ENCODE measurements at places on chromosomes 12 and 14. TPM values are rescaled to one million over a fixed set of nuclear protein-coding genes. Genes with fewer than 3 reads are reported as not detected.

GYS2 gene
- total RNA-seq: not detected

CEBPE gene
- total RNA-seq: not detected

KRT6C gene
- not detected for total RNA-seq

AKAP3 gene
- 0.44 TPM for total RNA-seq

DEGS2 gene
- 0.94 TPM for total RNA-seq

KLRC2 gene
- not detected for total RNA-seq

OTOGL gene
- 0.66 TPM for total RNA-seq

ART4 gene
- total RNA-seq: 1.9 TPM

KRT6B gene
- not detected for total RNA-seq

ANG gene
- total RNA-seq: 41.3 TPM

CCDC175 gene
- total RNA-seq: not detected

MGP gene
- 236 TPM for total RNA-seq

FOXG1 gene
- not detected for total RNA-seq

SLC35F4 gene
- total RNA-seq: not detected

ATP5MC2 gene
- total RNA-seq: 237 TPM

CELA1 gene
- total RNA-seq: not detected

KLRC1 gene
- total RNA-seq: 1.1 TPM

KRT79 gene
- 0.22 TPM for total RNA-seq

MUCL1 gene
- not detected for total RNA-seq

ENDOU gene
- not detected for total RNA-seq

PUS1 gene
- total RNA-seq: 23.4 TPM

LTBR gene
- 79.4 TPM for total RNA-seq

HOXC10 gene
- 11.7 TPM for total RNA-seq

SLC24A4 gene
- total RNA-seq: 1.5 TPM

CPNE6 gene
- total RNA-seq: not detected

GLT1D1 gene
- not detected for total RNA-seq

MSRB3 gene
- total RNA-seq: 51.2 TPM

FZD10 gene
- not detected for total RNA-seq

TRHDE gene
- total RNA-seq: 17.7 TPM

ADAMTS20 gene
- total RNA-seq: not detected

TEX52 gene
- total RNA-seq: not detected

GRIP1 gene
- total RNA-seq: not detected

RNF31 gene
- total RNA-seq: 54.8 TPM

USP44 gene
- total RNA-seq: 2.3 TPM

GPR84 gene
- total RNA-seq: not detected

ZBTB1 gene
- 64.8 TPM for total RNA-seq

EIF2B2 gene
- total RNA-seq: 33.0 TPM

FIGNL2 gene
- 1.1 TPM for total RNA-seq

BORCS5 gene
- 16.4 TPM for total RNA-seq

RBM19 gene
- total RNA-seq: 35.2 TPM

RIMBP2 gene
- not detected for total RNA-seq
